ENCODE measurements at places on chromosomes 16 and 17. TPM values are rescaled to one million over a fixed set of nuclear protein-coding genes. Genes with fewer than 3 reads are reported as not detected.

Gene CNGB1
- 0.06 TPM for total RNA-seq

Gene TP53TG3D
- total RNA-seq: 0.97 TPM

Gene G6PC3
- total RNA-seq: 178 TPM

Gene CRAMP1
- total RNA-seq: 18.9 TPM

Gene HS3ST6
- 1.3 TPM for total RNA-seq
